Right renal cortex interstitium (tissue), 3 donors: ENCODE measurements at places on chromosomes 5 and 9. TPM values are rescaled to one million over a fixed set of nuclear protein-coding genes. Genes with fewer than 3 reads are reported as not detected.

SLC45A2 gene
- 0.26 TPM for polyA plus RNA-seq

RNF180 gene
- 11.3 TPM for polyA plus RNA-seq

C9orf152 gene
- polyA plus RNA-seq = 0.35 TPM

OMD gene
- polyA plus RNA-seq = 1.5 TPM

FCN1 gene
- 2.6 TPM for polyA plus RNA-seq

DRD1 gene
- polyA plus RNA-seq = not detected

PCDHB11 gene
- 5.6 TPM for polyA plus RNA-seq

PCDHB13 gene
- polyA plus RNA-seq = 6.3 TPM

FBP2 gene
- not detected for polyA plus RNA-seq

VPS13A gene
- 31.4 TPM for polyA plus RNA-seq

TEK gene
- polyA plus RNA-seq = 44.9 TPM

IQGAP2 gene
- 95.7 TPM for polyA plus RNA-seq

FAM221B gene
- 0.11 TPM for polyA plus RNA-seq

FGD3 gene
- polyA plus RNA-seq = 5.2 TPM

NMRK1 gene
- 13.6 TPM for polyA plus RNA-seq

SNCAIP gene
- polyA plus RNA-seq = 31.8 TPM

PCDHGA7 gene
- 1.6 TPM for polyA plus RNA-seq

CNTLN gene
- polyA plus RNA-seq = 14.9 TPM

FBLL1 gene
- polyA plus RNA-seq = 0.65 TPM

MORN5 gene
- 2.4 TPM for polyA plus RNA-seq

SOWAHA gene
- 4.3 TPM for polyA plus RNA-seq

NDUFS6 gene
- polyA plus RNA-seq = 54.6 TPM

OR1Q1 gene
- polyA plus RNA-seq = not detected

SPINK5 gene
- polyA plus RNA-seq = 0.61 TPM

NKD2 gene
- polyA plus RNA-seq = 12.9 TPM

CD74 gene
- polyA plus RNA-seq = 342 TPM

DHFR gene
- 71.7 TPM for polyA plus RNA-seq

ADCY2 gene
- 5.6 TPM for polyA plus RNA-seq

C9orf50 gene
- 0.34 TPM for polyA plus RNA-seq

F2RL2 gene
- polyA plus RNA-seq = 0.35 TPM

TAF11L5 gene
- not detected for polyA plus RNA-seq

NPR2 gene
- polyA plus RNA-seq = 29.5 TPM

FGF10 gene
- 11.3 TPM for polyA plus RNA-seq

HTR1A gene
- polyA plus RNA-seq = not detected

URM1 gene
- 51.4 TPM for polyA plus RNA-seq

SLC36A3 gene
- polyA plus RNA-seq = not detected

FAM193B gene
- polyA plus RNA-seq = 61.1 TPM

LPAR1 gene
- 28.8 TPM for polyA plus RNA-seq

CCDC180 gene
- polyA plus RNA-seq = 11.2 TPM

IL9 gene
- polyA plus RNA-seq = not detected

C9 gene
- polyA plus RNA-seq = 0.50 TPM

FBXL7 gene
- polyA plus RNA-seq = 24.8 TPM

SIMC1 gene
- 19.5 TPM for polyA plus RNA-seq

AJM1 gene
- polyA plus RNA-seq = 0.54 TPM

PCDHGC4 gene
- polyA plus RNA-seq = 2.9 TPM
